Hematopoietic multipotent progenitor cell treated with erythropoietin and hydrocortisone succinate and interleukin-3 and kit ligand, for 8 days (in vitro differentiated cells): ENCODE measurements at places on chromosomes 13 and 19.

GRCh38 chr19:43779820-43780219 lies 953 bp downstream of the KCNN4 start:
- peak; percentile 66 for DNase-seq

GRCh38 chr19:21709464-21709863 lies 57.9 kb downstream of the ZNF100 start:
- no peak for DNase-seq

GRCh38 chr19:55973982-55974381 lies 12.6 kb upstream of the NLRP5 start:
- DNase-seq, result no peak

GRCh38 chr13:41145136-41145908 lies 12.7 kb upstream of the KBTBD6 start:
- no peak for DNase-seq

DNA sequence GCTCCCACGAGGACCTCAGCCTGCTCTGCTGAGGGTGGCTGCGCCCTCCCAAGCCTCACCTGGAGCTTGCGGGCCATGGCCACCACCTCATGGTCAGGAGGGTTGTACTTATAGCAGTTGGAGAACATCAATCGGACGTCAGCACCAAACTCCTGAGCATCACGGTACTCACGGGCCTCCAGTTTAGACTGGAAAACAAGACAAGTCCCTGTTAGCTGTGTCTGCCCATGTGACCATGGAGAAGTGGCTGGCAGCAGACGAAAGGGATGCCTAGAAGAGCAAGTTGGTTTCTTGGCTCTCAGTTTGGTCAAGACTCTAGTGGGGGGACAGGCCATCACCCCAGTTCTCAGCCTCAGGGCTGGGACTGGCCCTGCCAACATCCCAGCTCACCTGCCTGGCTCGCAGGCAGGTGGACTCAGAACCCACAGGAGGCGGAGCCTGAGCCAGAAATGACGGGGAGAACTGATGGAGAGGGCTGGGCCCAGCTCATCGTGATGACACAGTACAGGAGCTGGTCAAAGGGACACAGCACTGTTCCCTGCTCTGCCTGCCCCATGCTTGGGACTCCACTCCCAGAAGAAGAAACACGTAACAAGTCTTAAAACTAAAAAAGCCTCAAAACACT lies 31.2 kb upstream of the EPHX3 start:
- DNase-seq, result no peak

- DNase-seq, result no peak
Measured at GRCh38 chr13:83536941-83537340, 345.3 kb downstream of the SLITRK1 start.

DNA sequence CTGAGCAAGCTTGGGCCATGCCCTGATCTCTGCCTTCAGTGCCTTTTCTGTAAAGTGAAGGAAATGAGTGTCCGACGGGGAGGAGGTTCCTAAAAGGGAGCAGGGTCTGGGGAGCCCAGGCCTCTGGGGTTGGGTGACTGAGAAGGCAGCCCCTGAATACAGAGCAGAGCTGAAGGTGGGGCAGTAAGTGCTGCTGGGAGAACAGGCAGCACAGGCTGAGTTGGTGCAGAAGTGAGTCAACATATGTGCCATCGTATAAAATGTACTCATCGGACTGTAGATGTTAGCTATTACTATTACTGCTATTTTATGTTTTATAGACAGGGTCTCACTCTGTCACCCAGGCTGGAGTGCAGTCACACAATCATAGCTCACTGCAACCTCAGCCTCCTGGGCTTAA lies 1.0 kb upstream of the HAMP start:
- DNase-seq, result no peak

DNA sequence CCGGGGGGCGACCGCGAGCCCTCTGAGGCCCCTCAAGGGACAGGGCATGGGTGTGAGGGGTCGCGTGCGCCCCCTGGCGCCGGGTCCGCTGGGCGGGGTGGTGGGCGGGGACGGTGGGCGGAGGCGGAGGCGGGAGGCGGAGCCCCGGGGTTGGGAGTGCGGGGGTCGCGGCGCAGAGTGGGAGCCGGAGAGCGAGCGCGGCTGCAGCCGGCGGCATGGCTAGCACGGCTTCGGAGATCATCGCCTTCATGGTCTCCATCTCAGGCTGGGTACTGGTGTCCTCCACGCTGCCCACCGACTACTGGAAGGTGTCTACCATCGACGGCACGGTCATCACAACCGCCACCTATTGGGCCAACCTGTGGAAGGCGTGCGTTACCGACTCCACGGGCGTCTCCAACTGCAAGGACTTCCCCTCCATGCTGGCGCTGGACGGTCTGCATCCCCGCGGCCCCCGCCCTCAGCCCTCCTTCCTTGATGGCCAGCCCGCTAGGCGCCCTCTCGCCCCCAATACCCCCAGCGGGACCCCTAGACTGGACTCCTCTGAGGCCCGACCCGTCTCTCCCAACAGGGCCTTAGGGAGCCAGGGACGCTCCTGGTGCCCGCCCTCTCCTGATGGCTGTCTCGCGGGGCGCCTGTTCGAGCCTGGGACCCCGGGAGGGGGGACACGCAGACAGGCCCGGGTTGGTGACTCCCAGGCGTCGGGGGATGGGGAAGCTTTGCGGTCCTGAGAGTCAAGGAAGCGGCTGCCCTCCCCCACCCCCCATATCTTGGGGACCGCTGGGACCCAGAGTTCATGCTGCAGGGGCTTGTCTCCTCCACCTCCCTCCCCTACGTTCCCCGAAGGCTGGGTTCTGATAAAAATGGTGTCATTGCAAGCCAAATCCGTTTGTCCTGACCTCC lies at the start of gene CLDN10:
CLDN10 (plus strand) TSS at position 182 of the 903 bp plus-strand sequence; CDS start at position 216, 34 bp downstream.
- no peak for DNase-seq

DNA sequence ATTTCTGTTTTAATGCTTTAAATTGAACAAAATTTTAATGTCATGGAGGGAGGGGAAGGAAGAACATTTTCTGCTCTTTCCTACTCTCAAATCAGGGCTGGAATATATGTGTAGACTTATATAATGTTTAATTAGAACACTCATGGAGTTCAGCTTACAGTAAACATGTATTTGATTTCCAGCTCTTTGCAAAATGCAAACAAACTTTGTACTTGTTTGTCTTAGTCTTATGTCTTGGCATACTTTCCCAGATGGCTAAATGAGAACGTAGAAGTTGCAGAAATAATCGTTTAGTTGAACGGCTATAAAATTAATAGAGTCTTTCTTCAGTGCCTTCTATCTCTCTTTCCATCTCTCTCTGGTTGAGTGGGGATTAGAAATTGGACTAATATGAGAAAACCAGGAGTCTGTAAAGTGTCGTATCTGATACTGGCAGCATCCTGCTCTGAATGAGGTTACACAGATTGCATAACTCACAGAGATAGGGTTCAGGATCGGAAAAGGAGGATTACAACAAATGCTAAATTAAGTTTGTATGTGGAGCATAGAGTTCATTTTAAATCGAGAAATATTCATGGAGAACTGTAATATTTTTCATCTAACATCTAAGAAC lies 82.3 kb downstream of the FGF9 start:
- no peak for DNase-seq

DNA sequence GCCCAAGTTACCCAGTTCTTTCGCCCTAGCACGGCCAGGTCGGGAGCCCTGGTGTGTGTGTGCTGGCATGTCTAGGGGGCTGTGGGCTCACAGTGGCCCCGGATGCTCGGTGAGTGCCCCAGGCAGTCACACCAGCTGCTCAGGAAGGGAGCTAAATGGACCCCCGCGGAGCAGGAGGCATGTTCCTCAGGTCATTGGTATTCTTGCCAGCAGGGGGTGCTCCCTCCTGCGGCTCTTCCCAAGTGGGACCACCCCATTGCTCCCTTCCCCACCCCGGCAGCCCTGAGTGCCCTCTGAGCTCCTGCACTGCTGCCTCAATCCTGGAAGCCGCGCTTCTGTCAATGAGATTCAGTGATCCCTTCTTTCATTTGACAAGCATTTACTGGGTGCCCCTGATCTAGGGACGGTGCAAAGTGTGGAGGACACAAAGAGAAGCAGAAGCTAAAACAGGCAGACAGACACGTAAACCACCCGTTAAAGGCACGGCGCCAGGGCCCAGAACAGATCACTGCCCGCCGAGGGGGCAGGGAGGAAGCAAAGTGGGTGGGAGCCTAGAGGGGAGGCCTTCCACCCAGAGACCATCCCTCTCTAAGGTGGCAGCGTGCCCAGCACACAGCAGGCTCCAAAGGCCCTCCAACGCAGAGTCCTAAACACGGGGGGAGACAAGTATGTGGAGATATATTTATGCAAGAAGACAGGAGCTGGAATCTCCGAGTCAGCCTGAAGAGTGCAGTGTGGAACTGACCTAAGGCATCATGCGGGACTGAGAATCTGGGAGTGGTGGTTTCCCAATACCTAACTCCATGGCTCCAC lies 5.2 kb upstream of the ADPRHL1 start:
- DNase-seq, result no peak

DNA sequence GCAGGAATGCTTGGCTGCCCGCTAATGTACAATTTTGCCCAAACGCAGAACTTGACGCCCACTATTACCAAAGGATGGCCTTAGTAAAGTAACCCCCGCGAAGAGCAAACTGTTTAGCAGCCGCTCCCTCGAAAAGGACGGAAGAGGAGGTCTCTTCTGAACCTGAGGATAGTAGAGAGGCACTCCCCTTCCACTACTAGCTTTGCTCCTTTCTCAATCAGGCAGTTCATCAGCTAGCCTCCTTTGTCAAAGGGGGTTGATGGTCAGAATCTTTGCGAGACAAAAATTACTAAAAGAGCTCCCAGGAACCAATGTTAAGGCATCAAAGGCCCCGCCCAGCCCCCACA lies 534 bp downstream of the CAB39L start:
- DNase-seq, result peak; percentile 64

DNA sequence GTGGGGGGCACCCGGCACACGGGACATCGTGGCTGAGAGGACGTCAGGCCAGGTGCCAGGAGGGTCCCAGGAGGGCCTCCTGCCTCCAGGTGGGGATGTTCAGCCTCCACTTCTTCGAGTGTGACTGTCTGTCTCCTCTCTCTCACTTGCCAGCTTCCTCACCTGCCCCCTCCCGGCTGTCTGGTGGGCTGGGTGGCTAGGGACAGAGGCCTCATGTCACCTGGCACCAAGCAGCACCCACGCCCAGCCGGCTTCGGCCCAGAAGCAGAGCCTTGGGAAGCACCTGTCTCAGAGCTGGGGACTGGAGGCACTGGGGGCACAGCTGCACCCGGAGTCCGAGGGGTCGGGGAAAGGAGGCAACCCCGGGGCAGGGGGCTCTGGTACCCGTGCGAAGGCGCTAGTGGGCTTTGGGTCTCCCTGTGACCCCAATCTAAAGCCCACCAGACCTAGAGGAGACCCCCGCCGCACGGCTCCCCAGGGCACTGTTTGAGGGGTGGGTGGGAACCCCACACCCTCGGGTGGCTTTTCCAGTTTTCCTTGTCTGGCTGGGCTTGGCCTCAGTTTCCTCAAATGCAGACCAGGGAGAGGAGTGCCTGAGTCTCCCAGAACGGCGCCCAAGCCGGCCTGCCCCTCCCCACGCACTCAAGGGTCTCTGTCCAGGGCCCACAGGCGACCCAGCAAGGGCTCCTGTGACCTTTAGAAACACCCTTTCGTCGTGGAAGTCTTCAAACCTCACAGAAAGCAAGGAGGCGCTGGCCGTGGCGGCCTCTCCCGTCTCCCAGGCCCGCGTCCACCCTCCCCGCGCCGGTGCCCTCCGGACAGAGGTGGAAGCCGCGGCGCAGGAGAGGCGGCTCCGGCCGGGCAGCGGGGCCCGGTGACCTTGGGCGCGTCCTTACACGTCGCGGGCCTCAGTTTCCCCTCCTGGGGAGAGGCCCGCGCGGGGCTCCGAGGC lies 664 bp upstream of the HCN2 start:
- DNase-seq, result no peak

DNA sequence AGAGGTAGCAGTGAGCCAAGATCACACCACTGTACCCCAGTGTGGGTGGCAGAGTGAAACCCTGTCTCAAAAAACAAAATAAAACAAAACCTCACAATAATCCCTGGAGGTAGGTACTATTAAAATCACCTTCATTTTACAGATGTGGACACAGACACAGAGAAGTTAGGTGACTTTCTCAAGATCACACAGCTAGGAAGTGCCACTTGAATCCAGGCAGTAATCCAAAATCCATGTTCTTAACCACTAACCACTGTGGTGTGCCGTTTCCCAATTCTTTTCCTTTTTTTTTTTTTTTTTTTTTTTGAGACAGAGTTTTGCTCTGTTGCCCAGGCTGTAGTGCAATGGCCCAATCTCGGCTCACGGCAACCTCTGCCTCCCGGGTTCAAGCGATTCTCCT lies 9.0 kb downstream of the PPP1R14A start:
- no peak for DNase-seq

- peak; percentile 51 for DNase-seq
Measured at GRCh38 chr13:44575741-44576350, at the start of gene TSC22D1. Gene TSC22D1, minus strand, starts transcription at chr13:44576330. Its CDS starts 256 bp downstream, at chr13:44576074.

GRCh38 chr19:18718015-18718526 lies 34.6 kb downstream of the CRTC1 start:
- DNase-seq, result no peak

DNA sequence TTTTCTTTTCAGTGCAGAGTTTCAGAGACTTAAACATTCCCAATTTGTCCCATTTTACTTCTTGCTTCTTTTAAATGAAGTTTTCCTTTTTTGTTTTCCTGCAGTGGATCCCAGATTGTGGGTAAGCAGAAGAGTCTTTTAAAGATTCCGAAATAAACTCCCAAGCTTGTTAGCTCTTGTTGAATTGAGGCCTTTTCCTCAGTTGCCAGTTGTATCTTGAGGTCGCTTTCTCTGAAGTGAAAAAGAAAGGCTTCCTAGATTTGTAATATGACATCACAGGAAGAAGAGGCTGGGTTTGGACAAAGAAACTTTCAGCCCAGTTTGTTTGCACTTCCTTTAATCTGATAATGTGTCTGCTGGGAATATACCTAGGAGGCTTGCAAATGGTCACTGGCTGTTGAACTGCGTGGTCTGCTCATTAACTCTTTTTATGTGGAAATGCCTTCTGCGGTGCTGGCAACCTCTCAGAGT lies at the start of gene LPAR6:
LPAR6 (minus strand) TSS at position 233 of the 471 bp plus-strand sequence. CDS start 690 bp downstream, outside the sequence.
- no peak for DNase-seq
